ENCODE measurements at places on chromosomes 3 and 15. TPM values are rescaled to one million over a fixed set of nuclear protein-coding genes. Genes with fewer than 3 reads are reported as not detected.

- DNase-seq: peak; percentile 74
Measured at GRCh38 chr15:64009798-64010261, 36.5 kb downstream of the DAPK2 start.

GRCh38 chr3:54819946-54820345 is 107.9 kb downstream of the LRTM1 start:
- DNase-seq: no peak

DNA sequence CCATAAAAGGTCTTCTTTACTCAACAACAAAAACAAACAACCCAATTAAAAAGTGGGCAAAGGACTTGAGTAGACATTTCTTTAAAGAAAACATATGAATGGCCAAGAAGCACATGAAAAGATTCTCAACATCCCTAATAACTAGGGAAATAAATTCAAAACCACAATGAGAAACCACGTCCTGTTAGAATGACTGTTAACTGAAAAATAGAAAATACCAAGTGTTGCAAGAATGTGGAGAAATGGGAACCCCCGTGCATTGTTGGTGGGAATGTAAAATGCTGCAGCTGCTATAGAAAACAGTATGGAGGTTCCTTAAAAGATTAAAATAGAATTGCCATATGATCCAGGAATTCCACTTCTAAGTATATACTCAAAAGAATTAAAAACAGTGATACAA is 34.8 kb downstream of the NMNAT3 start:
- no peak for DNase-seq

- DNase-seq: no peak
Measured at GRCh38 chr3:188578576-188579363, 424.8 kb downstream of the LPP start.

- DNase-seq: no peak
Measured at GRCh38 chr3:118754406-118755252, 280.0 kb downstream of the IGSF11 start.

DNA sequence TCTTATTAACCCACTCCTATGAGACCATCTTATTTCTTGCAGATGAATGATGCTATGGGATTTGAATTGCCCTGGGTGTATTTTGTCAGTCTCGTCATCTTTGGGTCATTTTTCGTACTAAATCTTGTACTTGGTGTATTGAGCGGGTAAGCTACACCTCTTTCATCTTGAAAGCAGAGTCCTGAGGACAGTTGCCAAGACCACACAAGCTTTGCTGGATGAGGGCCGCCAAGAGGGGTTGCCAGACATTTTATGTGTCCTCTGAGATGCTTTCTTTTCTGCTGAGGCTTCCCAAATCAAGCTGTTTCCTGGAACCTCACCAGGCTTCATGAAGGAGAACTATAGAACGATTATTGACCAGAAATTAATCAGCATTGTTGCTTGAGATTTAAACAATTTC is 173.2 kb downstream of the CHDH start:
- no peak for DNase-seq

GRCh38 chr3:122858373-122858772 is 63.5 kb downstream of the SLC49A4 start:
- DNase-seq: no peak

- DNase-seq: no peak
Measured at GRCh38 chr3:47455806-47456452, 19.8 kb downstream of the SCAP start.

The RASGRP1 gene
- total RNA-seq: 58.2 TPM

The ETFA gene
- total RNA-seq: 18.1 TPM

The BTBD1 gene
- 32.5 TPM for total RNA-seq

The RTP3 gene
- total RNA-seq: not detected

The RARB gene
- not detected for total RNA-seq

The THRB gene
- total RNA-seq: not detected
